ENCODE measurements at places on chromosomes 1 and 21. TPM values are rescaled to one million over a fixed set of nuclear protein-coding genes. Genes with fewer than 3 reads are reported as not detected.

GRCh38 chr1:24714859-24715520 lies 30.3 kb upstream of the CLIC4 start:
- no peak for DNase-seq

GRCh38 chr1:76546354-76546933 lies 320.8 kb upstream of the ST6GALNAC5 start:
- DNase-seq: no peak

DNA sequence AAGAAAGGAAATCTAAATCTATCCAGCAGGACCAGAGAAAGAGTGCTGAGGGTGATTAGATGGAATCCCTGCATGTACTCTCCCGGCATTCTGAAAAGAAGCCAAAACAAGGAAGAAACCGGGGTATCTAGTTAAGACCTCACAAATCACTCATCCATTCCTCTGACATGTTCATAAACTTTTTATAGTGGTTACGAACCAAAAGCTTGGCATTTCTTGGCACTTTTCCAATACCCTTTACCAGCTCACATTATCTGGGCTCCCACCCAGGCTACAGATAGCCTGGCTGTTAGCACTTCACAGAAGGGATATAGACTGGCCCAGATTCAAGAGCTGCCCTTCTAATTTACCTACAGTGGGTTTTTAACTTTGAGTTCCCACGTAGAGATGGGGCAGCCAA lies 1.8 kb upstream of the C1orf74 start:
- no peak for DNase-seq

GRCh38 chr1:54486907-54487306 lies 61.1 kb upstream of the ACOT11 start:
- DNase-seq: no peak

DNA sequence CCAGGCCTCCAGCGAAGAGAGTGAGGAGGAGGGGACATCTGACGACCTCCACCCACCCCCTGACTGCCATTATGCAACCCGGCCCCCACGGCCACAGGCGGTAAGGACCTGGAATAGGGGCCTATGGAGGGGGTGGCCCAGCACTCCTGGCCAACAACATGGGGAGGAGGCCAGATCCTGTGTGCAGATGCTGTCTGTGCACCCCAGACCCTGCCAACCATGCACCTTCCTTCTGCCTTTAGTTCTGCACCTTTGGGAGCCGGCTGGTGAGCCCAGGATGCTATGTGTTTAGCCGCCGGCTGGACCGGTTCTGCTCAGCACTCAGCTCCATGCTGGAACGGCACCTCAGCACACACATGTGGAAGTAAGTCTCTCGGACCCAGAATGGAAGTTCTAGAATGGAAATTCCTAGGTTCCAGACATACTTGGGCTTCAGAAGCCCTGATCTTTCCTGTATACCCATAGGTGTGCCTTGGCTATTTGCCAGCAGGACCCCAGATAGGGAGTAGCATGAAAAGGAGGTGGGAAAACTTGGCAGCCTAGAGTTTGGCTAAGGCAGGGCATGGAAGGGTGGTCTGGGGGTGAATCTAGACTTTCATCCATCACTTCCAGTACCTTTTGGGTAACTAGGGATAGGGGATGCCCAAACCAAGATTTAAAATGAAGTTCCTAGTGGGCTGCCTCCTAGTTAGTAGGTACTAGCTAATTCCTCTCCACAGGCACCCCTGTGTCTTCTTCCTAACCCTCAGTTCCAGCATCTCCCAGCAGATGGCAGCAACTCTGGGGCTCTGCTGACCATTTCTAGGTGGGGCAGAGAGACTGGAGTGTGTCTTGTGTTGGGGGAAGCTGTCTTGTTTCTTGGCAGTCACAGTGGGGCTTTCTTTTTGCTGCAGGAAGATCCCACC lies 3.6 kb upstream of the CYB561D1 start:
- peak; percentile 73 for DNase-seq

DNA sequence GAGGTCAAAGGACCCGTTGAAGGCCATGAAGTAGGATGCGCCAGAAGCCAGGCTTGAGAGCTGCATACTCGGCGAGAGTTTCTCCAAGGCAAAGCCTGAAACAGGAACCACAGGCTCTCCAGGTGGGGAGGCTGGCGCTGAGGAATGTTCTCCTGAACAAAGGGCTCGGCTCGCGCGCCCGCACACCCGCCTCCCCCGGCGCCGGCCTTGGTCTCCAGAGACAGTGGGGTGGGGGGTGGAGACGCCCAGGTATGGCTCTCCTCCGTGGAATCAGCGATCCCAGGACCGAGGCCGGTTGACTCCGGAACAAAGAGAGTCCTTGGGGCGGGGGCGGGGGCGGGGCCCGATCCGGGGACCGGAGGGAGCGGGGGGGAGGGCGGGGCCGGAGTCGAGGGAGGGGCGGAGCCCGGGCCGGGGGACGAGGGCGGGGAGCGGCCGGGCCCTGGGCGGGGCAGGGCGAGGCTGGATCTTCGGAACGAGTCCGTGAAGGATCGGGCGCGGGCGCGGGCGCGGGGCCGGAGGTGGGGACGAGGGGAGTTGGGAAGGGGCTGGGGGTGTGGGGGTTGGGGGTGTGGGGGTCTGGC lies 85.0 kb downstream of the NKAIN1 start:
- peak; percentile 51 for DNase-seq

DNA sequence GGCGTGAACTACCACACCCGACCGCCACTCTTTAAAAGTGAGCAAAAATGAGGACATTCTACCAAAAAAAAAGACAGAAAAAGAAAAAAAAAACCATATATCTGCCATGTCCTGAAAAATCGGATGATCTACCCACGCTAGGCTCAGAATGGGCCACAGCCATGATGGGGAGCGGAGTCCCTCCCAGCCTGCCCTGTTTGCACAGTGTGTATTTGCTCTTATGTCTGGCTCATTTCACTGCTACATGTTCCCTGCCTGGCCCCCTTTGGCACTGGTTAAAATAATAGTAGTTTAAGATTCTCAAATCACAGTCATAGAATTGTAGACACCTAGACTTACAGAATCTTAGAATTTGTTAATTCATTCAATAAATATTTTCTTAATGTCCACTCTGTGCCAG lies 121.9 kb downstream of the PTPRU start:
- DNase-seq: no peak

Gene CLK2
- polyA plus RNA-seq: 21.5 TPM

Gene PSRC1
- polyA plus RNA-seq: 0.18 TPM

Gene FLG2
- not detected for polyA plus RNA-seq

Gene TESK2
- polyA plus RNA-seq: 4.9 TPM
